Heart right ventricle (tissue), 16 donors: ENCODE measurements at places on chromosomes 16 and 17.
A peak's percentile ranks its signal among the peaks of the same experiment; 100 is the strongest.

DNA sequence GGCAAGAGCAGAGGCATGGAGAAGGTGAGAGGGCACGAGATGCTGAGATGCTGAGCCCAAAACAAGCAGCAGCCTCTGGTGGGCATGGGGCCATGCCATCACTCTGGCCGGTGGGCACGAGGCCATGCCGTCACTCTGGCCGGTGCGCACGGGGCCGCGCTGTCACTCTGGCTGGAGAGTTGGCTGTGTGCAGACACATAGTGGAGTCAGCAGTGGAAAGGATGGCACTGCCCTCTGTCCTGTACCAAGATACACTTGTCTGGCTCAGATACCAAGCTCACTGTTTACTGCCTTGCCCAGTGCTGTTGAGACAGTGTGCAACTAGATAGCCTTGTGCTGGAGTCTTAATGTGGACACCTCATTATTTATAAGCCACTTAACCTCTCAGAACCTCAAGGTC is 45.1 kb downstream of the CYB5D2 start:
- H3K27me3 ChIP-seq = no peaks in the 10 kb centered on the region
- H3K27ac ChIP-seq = no peak overlapping the region
- H3K4me1 ChIP-seq = no peaks in the 10 kb centered on the region
- peaks cover 19% of the 10 kb centered on the region for H3K36me3 ChIP-seq

DNA sequence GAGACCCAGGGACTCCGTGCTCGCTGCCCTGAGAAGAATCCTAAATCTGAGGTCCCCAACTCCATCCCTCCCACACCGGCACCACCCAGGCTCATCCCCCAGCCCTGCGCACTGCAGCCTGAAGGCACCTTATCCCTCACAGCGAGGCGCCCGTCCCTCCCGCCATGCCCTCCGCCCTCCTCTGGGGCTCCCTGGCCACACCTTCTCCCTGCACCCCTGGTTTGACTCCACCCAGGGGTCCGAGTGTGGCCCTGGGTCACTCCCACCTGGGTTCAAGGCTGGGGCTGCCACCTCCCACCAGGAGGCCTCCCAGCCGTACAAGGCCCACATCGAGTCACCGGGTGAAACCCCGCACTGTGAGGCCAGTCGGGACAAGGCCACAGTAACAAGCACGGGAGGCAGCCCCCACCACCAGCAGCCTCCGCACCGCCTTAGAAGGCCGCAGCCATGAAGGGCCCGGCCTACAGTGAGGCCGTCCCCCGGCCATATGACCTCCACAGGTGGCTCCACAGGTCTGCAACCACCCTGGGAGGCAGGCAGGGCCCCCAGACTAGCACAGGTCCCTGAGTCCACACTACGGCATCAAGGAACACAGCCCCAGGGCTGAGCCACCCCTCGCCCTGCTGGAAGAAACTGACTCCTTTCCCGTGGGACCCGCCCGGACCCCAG is 8.3 kb downstream of the HAGH start:
- peaks cover 1% of the 10 kb centered on the region for H3K4me1 ChIP-seq
- peaks cover 33% of the 10 kb centered on the region for H3K36me3 ChIP-seq
- DNase-seq = no peak

- no peaks in the 10 kb centered on the region for H3K36me3 ChIP-seq
- H3K4me3 ChIP-seq = no peak overlapping the region
- DNase-seq = no peak
- H3K4me1 ChIP-seq = peaks cover 60% of the 10 kb centered on the region
Observed at GRCh38 chr17:77315551-77316190, 174.9 kb downstream of the SEC14L1 start.

- no peaks in the 10 kb centered on the region for H3K36me3 ChIP-seq
- H3K4me1 ChIP-seq = peaks cover 8% of the 10 kb centered on the region
- no peaks in the 10 kb centered on the region for H3K27me3 ChIP-seq
- no peak overlapping the region for H3K27ac ChIP-seq
Observed at GRCh38 chr17:63460018-63460417, 13.9 kb upstream of the CYB561 start.

DNA sequence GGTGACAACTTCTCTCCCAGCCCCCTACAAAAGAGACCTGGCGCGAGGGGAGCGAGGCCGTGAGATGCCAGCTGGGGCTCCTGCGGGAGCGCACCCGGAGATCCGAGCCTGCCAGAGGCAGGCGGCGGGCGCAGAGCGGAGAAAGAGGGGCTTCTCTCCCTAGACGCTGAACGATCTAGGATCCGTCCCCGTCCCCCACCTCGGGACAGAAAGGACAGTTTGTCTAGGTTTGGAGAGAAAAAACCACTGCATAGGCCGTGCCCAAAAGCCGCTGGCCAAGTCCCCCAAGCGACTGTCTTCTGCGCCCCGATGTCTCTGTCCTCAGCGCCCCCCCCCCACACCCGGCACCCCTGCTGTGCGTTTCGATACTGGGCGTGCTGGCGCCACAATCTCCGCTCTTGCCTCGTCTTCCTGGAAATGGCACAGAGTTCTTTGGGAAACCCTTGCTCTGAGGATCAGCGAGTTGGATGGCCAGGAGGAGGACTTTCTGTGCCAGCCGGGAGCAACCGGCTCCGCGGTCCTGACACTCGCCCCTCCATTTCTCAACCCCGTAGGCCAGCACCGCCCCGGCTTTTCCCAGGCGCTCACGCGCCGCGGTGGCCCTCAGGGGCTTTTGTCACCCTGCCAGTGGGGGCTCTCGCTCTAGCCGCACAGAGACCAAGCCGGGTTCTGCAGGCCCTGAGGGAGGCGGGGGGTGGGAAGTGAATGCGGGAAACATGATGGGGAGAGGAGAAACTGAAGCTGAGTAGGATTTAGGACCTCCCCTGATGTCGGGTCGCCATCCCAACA is 1.0 kb downstream of the SSTR2 start:
- H3K4me3 ChIP-seq = peak overlapping the region; percentile 71
- H3K4me1 ChIP-seq = peaks cover 20% of the 10 kb centered on the region
- peak overlapping the region; percentile 13 for H3K27ac ChIP-seq
- H3K36me3 ChIP-seq = no peaks in the 10 kb centered on the region

GRCh38 chr16:17846030-17846429 is 375.3 kb upstream of the XYLT1 start:
- H3K4me3 ChIP-seq = no peak overlapping the region
- H3K27ac ChIP-seq = no peak overlapping the region
- H3K4me1 ChIP-seq = no peaks in the 10 kb centered on the region
- H3K36me3 ChIP-seq = no peaks in the 10 kb centered on the region
- H3K27me3 ChIP-seq = no peaks in the 10 kb centered on the region

DNA sequence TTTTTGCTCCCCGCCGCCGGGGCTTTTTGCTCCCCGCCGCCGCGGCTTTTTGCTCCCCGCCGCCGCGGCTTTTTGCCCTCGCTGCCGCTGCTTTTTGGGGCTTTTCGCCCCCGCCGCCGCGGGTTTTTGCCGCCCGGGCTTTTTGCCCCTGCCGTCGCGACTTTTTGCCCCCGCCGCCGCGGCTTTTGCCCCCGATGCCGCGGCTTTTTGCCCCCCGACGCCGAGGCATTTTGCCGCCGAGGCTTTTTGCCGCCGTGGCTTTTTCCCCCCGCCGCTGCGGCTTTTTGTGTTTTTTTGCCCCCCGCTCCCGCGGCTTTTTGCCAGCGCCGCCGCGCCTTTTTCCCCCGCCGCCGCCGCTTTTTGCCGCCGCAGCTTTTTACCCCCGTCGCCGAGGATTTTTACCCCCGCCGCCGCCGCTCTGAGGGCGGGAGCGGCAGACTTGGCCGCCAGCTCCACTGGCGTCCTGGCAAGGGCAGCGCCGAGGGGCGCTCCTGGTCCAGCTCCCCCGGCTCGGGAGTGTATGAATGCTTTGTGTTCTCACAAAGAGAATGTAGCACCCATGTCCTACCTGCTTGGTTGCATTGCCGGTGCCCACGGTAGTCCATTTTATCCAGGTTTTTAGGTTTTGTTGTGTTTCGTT is 151.7 kb downstream of the KCNJ18 start:
- DNase-seq = no peak
- H3K4me1 ChIP-seq = no peaks in the 10 kb centered on the region
- no peak overlapping the region for H3K27ac ChIP-seq
- peaks cover 46% of the 10 kb centered on the region for H3K27me3 ChIP-seq
- H3K36me3 ChIP-seq = no peaks in the 10 kb centered on the region

DNA sequence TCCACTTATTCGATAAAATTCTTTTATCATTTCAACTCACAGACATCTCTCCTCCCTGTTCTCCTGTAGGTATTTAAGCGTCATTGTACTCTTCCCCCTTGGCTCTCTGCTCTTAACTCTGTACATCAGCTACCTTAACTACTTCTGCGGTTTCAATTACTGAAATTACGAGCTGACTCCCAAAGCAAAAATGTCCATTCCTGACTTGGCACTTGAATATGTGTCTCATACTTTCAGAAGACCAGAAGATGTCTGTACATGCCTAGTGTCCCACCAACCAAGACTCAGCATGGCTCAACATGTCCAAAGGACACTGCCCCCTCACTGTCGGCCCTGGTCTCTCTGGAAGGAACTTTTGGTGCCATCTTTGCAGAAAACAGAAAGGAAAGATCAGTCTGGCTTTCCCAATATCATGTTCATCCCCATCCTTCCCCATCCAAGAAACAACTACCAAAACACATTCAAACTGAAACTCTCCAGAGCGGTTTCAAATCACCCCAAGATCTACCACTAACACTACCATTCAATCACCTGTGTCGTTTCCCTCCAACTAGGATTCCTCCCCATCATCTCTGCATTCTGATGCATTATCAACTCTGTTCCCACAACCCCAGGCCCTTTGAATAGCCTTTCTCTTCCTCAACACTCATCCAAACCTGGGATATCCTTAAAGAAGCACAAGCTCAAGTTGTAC is 74.9 kb downstream of the ZFHX3 start:
- no peak overlapping the region for H3K27ac ChIP-seq
- peaks cover 14% of the 10 kb centered on the region for H3K4me1 ChIP-seq
- no peak overlapping the region for H3K4me3 ChIP-seq
- no peaks in the 10 kb centered on the region for H3K27me3 ChIP-seq
- DNase-seq = no peak

DNA sequence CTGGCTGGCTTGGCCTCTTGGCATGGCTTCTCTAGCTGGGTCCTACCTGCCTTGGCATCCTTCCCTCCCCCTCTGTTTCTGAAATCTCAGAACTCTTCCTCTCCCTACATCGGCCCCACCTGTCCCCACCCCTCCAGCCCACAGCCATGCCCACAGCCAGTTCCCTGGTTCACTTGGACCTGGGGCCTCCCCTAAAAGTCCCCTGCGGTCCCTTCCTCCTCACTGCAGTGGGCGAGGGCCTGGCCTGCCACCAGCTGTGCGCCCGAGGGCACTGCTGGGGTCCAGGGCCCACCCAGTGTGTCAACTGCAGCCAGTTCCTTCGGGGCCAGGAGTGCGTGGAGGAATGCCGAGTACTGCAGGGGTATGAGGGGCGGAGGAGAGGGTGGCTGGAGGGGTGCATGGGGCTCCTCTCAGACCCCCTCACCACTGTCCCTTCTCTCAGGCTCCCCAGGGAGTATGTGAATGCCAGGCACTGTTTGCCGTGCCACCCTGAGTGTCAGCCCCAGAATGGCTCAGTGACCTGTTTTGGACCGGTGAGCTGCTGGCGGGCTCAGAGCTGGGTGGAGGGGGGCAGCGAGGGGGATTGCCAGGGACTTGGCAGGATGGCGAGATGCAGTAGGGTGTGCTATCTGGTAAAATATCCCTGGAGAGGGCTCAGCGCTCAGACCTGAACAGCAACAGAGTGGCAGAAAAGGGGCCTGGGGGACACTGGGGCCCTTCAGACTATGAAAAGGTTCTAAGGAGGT is 14.1 kb downstream of the MIEN1 start:
- DNase-seq = no peak
- no peaks in the 10 kb centered on the region for H3K27me3 ChIP-seq
- no peak overlapping the region for H3K4me3 ChIP-seq

DNA sequence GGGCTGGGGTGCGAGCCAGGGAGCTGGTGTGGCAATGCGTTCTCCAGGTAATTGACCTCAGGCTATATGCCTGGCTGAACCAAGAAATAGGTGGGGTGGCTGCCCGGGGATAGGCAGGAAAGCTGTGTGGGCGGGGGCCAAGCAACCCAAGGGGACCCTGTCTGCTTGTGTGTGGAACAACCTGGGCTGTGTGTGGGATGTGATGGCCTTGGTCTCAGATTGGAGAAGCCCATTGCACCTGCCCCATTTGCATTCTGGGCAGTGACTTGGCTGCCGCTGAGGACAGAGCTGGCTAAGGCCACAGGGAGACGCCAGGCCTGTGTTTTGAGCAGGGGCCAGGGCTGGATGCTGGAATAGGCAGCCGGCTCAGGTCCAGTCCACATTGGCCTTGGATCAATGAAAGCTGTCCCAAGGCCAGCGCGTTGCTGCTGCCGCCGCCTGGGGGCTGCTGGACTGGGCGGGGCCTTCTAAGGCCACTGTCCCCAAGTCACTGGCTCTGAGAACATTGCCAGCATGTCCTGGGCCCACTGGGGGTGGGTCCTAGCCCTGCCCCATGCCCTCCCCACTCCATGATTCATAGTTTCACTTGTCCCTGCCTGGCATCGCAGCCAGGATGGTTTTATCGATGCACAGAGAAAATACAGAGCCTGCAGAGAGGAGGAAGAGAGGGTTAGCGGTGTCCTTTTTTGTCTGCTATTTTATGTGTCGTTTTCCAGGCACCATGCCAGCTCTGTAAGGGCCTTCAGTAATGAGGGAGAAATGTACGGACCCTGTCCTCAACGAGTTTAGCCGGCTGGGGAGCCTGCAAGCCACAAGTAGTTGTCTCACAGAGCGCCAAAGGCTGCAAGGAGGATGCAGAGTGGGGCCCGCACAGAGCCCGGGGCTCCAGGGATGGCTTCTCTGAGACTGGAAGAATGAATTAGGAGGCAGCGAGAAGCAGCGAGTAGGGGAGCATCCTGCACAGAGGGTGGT is 43.9 kb downstream of the NKD1 start:
- DNase-seq = peak; percentile 58
- no peak overlapping the region for H3K27ac ChIP-seq
- peaks cover 16% of the 10 kb centered on the region for H3K4me1 ChIP-seq
- H3K36me3 ChIP-seq = no peaks in the 10 kb centered on the region
- no peaks in the 10 kb centered on the region for H3K27me3 ChIP-seq
- H3K4me3 ChIP-seq = no peak overlapping the region

DNA sequence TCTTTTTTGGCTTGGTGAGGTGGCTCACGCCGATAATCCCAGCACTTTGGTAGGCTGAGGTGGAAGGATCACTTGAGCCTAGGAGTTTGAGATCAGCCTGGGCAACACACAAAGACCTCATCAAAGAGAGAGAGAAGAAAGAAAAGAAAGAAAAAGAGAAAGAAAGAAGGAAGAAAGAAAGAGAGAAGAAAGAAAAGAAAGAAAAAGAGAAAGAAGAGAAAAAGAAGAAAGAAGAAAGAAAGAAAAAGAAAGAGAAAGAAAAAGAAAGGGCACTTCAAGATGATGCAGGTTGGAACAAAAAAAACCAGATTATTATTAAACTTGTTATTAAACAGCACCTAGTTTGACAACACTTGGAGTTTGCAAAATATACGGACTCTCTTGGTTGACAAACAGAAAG is 21.2 kb upstream of the ADCY9 start:
- H3K36me3 ChIP-seq = no peaks in the 10 kb centered on the region
- H3K4me3 ChIP-seq = no peak overlapping the region
- H3K27ac ChIP-seq = no peak overlapping the region
